T-helper 2 cell (primary cell): ENCODE measurements at places on chromosomes 13 and 19.

- no peak for DNase-seq
Measured at GRCh38 chr13:58619396-58620113, 988.0 kb downstream of the PCDH17 start.

DNA sequence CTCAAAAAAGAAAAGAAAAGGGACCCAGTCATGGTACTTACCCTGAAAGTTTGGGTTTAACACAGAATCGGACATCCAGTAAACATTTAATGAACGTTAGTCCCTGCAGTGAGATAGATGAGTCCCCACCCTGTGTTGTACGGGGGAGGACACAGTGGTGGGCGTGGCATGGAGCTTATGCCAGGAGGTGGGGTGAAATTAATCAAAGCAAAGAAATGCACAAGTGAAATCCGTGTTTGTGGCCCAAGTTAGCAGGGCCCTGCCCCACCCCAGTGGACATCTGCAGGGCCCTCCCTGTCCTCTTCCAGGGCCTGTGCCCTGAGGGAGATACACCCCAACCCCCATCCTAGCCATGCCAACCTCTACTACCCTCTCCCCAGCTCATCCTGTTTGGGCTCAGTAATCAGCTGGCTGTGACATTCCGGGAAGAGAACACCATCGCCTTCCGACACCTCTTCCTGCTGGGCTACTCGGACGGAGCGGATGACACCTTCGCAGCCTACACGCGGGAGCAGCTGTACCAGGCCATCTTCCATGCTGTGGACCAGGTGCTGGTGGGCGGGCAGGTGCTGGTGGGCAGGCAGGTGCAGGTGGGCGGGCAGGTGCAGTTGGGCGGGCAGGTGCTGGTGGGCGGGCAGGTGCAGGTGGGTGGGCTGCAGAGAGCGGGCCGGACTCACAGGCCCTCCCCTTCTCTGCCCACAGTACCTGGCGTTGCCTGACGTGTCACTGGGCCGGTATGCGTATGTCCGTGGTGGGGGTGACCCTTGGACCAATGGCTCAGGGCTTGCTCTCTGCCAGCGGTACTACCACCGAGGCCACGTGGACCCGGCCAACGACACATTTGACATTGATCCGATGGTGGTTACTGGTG lies 3.9 kb downstream of the MCOLN1 start:
- DNase-seq, result no peak

DNA sequence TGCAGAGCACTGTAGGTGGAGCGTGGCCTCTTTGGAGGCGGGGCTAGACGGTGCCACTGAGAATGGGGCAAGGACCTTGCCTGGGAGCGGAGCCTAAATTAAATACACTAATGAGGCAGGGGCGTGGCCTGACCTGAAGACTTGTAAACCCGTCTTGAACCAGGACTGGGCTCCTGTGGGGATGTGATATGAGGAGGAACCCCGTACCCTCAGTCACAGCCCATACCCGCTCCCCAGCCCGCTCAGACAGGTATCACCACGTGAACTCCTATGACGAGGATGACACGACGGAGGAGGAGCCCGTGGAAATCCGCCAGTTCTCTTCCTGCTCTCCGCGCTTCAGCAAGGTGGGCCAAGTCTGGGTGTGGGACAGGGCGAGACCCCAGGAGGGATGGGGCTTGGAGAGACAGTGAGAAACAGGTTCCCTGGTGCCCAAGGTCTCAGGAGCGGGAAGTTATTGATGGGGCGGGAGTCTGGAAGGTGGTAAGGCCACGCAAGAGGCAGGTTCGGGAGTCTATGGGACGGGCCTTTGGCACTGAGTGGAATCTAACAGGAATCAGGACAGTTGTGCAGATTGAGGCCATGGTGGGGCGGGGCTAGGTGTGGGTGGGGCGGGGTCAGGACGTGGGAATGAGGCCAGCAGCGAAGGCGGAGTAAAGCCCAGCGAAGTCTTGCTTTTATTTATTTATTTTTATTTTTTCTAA lies 14.7 kb downstream of the DNASE2 start:
- DNase-seq, result no peak

DNA sequence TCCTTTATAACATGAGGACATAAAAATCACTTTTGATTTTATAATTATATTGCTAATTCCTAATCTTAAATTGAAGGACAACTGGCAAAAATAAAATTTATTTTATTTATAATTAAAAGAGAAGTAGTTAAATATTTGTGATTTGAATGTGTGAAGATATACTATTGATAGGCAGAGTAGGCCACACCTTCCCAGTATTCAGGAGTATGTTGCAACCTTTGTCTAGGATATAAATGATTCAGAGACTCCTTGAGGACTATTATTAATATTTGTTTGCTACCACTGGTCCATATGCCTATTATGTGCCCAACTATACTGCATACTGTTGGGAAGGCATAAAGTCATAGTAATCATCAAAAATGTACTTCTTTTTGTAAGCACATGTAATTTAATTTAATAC lies 94.2 kb downstream of the CDADC1 start:
- DNase-seq, result no peak

DNA sequence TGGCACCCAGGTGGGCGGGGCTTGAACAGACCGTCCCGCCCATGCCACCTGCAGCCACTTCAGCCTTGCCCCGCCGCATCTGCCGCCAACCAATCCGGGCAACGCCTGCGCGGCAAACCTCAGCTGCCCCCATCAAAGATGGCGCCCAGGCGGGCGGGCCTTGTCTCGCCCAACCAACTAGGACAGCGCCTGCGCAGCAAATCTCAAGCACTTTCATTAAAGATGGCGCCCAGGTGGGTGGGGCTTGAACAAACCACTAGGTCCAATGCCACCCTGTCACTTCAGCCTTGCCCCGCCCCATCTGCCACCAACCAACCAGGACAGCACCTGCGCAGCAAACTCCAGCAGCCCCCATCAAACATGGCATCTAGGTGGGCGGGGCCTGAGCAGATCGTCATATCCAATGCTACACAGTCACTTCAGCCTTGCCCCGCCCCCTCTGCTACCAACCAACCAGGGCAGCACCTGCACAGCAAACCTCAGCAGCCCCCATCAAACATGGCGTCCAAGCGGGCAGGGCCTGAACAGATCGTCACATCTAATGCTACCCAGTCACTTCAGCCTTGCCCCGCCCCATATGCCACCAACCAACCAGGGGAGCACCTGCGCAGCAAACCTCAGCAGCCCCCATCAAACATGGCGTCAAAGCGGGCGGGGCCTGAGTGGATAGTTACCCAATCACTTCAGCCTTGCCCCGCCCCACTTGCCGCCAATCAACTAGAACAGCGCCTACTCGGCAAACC lies 1.4 kb downstream of the PEG3 start:
- DNase-seq, result no peak

- DNase-seq, result no peak
Measured at GRCh38 chr13:66322193-66322740, 907.9 kb downstream of the PCDH9 start.
